ENCODE measurements at places on chromosomes 6 and 20.

DNA sequence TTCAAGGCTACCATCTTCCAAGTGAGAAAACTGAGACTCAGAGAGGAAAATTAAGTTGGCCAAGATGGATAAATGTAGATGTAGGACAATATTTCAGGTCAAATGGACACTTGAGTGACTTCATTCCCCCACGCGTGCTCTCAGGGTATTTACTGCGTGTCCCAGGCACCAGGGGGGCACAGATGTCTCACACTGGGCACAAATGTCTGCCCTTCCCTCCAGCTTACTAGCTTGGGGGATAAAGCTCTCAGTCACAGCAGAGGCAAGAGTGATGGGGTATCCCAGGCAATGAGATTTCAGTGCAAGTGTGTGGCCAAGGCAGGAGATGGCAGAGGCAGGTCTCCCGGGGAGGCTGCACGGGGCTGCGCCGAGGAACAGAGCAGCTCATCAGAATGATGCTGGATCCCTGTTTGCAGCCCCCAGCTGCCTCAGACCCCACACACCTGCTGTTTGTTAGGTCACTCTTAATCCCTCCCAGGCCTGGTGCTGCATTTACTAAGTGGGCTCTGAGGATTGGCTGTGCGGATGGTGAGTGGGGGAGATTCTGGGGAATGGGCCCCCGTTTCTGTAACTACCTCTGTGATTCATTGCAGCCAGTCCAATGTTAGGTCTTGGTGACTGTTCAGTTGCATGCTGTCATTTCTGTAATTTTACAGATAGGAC, 44.1 kb downstream of the PTK7 start:
- no peak for DNase-seq

GRCh38 chr6:1724616-1725015, 114.9 kb downstream of the FOXC1 start:
- DNase-seq = peak; percentile 13

- no peak for DNase-seq
Measured at GRCh38 chr20:12049125-12049524, 131.4 kb downstream of the BTBD3 start.

GRCh38 chr20:40848096-40848495, 159.1 kb upstream of the MAFB start:
- DNase-seq = no peak

DNA sequence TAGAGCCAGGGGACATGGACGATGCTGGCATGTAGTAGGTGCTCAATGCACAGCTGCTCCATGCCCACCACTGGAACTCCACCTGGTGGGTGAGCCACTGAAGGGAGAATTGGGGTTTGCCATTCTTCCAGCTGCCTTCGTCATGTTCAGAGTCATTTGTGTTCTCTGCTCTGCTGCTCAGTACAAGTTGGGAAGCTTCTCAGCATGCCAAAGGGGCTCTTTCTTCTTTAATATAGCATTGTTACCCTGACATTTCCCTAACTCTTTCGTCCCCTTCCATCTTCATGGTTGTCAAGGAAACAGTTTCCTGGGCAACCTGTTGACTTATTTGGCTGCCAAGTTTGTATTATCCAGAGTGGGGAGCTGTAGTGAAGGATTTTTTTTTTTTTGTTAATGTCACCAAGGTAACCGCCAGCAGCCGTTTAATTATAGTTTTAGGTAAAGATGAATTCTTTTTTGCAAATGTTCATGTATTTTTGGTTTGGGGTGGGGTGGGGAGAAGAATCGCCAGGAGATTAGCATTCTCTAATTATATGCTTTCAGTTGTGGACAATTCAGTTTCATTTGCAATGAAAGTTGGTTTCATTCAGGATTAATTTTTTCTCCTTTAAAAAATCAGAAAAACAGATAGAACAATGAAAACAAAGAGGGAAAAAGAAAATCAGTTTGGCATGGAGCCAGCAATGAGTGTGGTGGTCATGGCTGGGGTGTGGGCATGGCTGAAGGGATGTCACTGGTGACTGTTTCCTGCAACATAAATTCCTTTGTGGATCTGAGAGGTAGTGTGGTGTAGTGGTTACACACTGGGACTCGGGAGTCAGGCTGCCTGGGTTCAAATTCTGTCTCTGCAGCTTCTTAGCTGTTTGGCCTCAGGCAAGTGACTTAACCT, 73.0 kb upstream of the KCNG1 start:
- DNase-seq = peak; percentile 89

GRCh38 chr6:27873021-27873940, 38.9 kb downstream of the OR2B2 start:
- peak; percentile 86 for DNase-seq

- no peak for DNase-seq
Measured at GRCh38 chr6:36639171-36639808, 39.2 kb upstream of the CDKN1A start.

GRCh38 chr6:47859175-47859574, 77.3 kb downstream of the OPN5 start:
- no peak for DNase-seq

- DNase-seq = no peak
Measured at GRCh38 chr20:8401556-8401955, 269.5 kb downstream of the PLCB1 start.
